ENCODE measurements at places on chromosomes 1 and 21.

DNA sequence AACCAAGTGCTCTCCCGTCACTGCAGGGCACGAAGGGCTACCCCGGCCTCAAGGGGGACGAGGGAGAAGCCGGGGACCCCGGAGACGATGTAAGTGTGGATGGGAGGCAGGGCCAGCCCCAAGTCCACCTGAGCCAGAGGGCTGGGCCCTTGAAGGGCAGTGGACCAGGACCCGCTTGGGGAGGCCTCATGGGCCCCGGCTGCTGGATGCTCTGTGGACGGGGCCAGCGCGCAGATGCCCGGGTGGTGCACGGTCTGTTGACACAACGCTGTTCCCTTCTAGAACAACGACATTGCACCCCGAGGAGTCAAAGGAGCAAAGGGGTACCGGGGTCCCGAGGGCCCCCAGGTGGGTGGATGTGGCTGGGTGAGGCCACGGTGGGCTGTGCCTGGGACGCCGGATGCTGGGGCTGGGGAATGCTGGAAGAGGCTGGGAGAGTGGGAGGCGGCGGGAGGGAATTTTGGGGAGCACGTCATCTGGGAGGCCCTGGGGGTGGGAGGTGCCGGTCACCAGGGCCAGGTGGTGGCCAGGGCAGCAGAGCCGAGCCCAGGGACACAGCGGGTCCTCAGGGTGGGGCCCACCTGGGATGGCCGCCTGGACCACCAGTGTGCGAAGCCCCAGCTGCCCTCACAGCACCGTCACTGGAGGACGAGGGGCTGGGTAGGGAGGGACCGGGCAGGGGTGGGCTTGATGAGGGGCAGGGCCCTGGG, 17.5 kb downstream of the COL6A1 start:
- no peak for DNase-seq

- DNase-seq: peak; percentile 94
Observed at GRCh38 chr1:243742819-243743218, 107.2 kb downstream of the AKT3 start.

DNA sequence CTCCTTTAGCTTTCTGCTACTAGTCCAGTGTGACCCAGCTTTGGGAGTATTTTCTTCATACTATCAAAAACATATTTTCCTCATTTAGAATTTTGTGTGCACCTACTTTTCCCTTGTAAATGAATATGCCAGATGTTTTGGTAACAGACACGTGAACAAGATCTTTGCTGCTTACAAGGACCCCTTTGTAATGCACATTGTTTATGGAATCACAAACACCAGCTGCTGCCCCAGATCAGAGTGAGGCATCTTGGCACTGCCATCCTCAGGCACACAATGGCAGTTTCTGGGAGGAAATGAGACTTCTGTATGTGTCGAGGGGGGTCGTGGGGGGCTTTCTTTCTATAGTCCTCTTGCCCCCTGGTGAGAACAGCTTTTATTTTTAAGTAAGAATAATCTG, 115.7 kb downstream of the RGL1 start:
- DNase-seq: no peak

- DNase-seq: peak; percentile 79
Observed at GRCh38 chr1:230917284-230918135, 49.2 kb upstream of the C1orf198 start.

DNA sequence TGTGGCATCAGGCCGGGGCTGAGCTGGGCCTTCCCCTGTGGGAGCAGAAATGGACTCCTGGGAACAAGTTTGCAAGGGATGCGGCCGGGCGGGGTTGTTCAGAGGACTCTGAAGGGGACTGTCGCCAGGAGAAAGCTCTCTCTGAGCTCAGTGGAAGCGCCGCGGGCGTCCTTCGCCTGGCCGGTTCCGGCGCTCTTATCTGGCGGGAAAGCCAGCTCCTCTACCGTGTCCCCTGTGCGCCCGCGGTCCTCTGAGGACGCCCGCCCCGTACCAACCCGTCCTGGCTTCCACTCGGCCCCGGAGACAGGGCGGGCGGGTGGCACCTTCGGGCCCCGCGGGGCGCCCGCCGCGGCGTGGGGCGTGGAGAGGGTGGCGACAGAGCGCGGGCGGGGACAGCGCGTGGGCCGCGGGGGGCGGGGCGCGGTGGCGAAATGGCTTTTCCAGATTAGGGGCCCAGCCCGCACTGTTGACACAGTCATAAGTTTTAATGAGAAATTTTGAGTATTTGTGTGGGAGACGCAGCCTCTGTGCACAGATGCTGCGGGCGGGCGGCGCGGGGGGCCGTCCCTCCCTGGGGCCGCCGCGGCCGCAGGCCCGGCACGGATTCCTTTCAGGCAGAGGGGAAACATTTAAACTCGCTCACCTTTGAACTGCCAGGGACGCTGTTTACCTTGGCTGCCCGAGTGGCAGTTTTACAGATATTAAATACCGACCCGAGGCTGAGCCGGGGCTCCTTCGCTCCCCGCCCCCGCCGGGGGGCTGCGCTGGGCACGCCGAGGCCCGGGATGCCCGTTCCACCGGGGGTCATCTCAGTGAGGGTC, 70.2 kb downstream of the FOXD2 start:
- DNase-seq: no peak

- no peak for DNase-seq
Observed at GRCh38 chr1:61444288-61444687, 280.7 kb downstream of the TM2D1 start.

DNA sequence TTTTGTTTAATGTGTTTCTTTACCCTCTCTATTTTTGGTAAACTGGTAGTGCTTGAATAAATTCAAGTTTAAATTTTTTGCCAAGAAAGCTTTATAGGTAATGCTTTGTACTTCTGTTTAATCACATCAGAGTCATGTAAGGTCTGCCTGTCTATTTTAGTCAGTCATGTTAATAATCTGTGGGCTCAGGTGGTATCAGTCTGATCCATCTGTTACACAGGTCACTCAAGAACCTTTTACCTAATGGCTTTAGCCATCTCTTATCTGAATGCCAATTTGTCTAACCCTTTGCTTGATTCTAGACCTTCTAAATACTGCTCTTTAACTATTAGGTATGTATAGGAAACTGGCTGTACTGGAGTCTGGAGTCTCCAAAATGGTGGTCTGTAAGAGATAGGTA, 16.6 kb downstream of the MDM4 start:
- DNase-seq: no peak

GRCh38 chr21:14685568-14685967, 139.5 kb upstream of the SAMSN1 start:
- no peak for DNase-seq

DNA sequence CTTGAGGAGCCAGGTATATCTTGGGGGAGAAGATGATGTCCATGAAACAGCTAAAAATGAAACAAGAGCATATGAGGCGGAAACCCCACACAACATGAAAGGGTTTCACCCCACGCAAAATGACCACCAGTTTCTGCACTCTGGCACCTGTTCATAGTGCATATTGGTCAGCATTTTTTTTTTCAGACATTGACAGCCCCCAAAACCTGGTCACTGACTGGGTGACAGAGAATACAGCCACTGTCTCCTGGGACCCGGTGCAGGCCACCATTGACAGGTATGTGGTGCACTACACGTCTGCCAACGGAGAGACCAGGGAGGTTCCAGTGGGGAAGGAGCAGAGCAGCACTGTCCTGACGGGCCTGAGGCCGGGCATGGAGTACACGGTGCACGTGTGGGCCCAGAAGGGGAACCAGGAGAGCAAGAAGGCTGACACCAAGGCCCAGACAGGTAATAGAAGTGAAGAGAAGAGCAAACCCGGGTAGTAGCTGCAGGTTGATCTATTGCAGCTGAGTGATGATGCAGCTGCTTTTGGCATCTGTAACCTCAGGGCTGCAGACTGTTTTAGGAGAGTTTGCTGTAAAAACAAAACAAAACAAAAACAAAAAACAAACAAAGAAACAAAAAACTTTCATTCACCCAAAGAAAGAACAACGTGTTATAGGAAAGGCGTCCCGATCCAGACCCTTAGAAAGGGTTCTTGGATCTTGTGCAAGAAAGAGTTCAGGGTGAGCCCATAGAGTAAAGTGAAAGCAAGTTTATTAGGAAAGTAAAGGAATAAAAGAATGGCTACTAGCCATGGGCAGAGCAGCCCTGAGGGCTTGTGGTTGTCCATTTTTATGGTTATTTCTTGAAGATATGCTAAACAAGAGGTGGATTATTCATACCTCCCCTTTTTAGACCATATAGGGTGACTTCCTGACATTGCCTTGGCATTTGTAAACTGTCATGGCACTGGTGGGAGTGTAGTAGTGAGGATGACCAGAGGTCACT, 51.0 kb downstream of the TNN start:
- DNase-seq: no peak

Data from iris pigment epithelial cell (primary cell).